ENCODE measurements at places on chromosomes 2 and 18. TPM values are rescaled to one million over a fixed set of nuclear protein-coding genes. Genes with fewer than 3 reads are reported as not detected.

Gene CD8B2
- not detected for total RNA-seq

Gene DLGAP1
- 0.75 TPM for total RNA-seq

Gene SKOR2
- not detected for total RNA-seq

Gene NT5C1B
- not detected for total RNA-seq

Gene PLGLB1
- total RNA-seq: 2.5 TPM

Gene AQP4
- not detected for total RNA-seq

Gene LDLRAD4
- 1.7 TPM for total RNA-seq

Gene MAP3K19
- not detected for total RNA-seq

Gene TOGARAM2
- total RNA-seq: 1.0 TPM

Gene CDH2
- total RNA-seq: 21.2 TPM

Gene RGPD3
- 0.16 TPM for total RNA-seq

Gene PRKAG3
- 49.9 TPM for total RNA-seq

Gene C2orf15
- 0.78 TPM for total RNA-seq

Gene ACKR3
- not detected for total RNA-seq

Gene ADD2
- total RNA-seq: not detected

Gene AGBL5
- total RNA-seq: 25.9 TPM

Gene UGT1A8
- total RNA-seq: not detected

Gene SNORC
- 2.6 TPM for total RNA-seq

Gene CYBRD1
- total RNA-seq: 163 TPM

Gene MDH1B
- 0.32 TPM for total RNA-seq

Gene C2orf80
- not detected for total RNA-seq

Gene CD207
- 0.26 TPM for total RNA-seq

Gene FAM237A
- not detected for total RNA-seq

Gene TDRD15
- total RNA-seq: not detected

Gene ROCK1
- 24.7 TPM for total RNA-seq

Gene BAZ2B
- 66.8 TPM for total RNA-seq

Gene SEH1L
- total RNA-seq: 17.8 TPM

Gene CIB4
- not detected for total RNA-seq

Gene GCG
- not detected for total RNA-seq

Gene TRABD2A
- 0.73 TPM for total RNA-seq

Gene MC5R
- 0.21 TPM for total RNA-seq

Gene KIAA2012
- total RNA-seq: not detected

Gene KCNF1
- total RNA-seq: 0.16 TPM

Gene TNS1
- 106 TPM for total RNA-seq

Gene HPCAL1
- total RNA-seq: 102 TPM

Gene RNF138
- 30.7 TPM for total RNA-seq

Gene NTSR2
- total RNA-seq: not detected

Gene MAL
- total RNA-seq: 2.2 TPM

Gene SLC9A4
- total RNA-seq: 0.42 TPM

Gene ASXL3
- not detected for total RNA-seq

Gene NR4A2
- total RNA-seq: not detected

All from myocyte (in vitro differentiated cells).